ENCODE measurements at places on chromosomes 16 and 17.

DNA sequence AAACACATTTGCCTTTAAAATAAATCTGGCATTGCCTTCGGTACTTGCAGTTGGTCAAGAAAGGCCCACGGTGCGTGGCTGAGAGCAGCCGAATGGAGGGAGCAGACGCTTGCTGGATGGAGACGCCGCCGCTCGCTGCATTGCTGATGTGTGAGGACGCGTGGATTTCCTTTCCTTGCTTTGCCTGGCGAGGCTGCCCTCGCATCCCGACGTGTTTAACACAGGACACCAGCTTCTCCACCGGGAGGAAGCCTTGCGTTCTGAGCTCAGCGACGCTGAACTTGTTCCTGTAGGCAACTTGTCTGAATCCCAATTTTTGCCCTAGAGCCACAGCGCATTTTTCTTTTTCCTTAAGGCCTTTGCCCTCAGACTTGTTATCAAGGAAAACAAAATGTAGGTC lies 45.8 kb downstream of the COX4I1 start:
- DNase-seq: no peak

GRCh38 chr17:67359960-67360791 lies 6.2 kb downstream of the PSMD12 start:
- peak; percentile 59 for DNase-seq

DNA sequence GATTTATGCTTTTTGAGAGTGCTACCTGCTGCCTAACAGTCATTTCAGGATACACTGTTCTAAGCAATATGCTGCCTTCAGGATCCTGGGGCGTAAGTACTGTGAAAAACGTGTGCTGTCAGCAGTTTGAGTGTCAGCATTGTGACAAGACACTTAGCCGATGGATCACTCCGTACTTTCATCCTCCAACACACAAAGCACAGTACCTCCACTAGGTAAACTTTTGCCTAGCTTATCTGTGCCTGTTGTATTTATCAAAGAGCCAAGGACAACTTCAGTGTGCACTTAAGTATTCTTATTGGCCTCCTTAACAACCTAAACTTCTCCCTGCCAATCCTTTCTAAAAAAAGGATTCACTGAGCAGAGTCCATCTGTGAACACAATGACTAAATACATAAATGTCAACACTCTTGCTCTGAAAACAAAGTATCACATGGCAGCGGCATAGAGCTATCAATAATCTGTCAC lies 33.8 kb upstream of the PHLPP2 start:
- DNase-seq: no peak

DNA sequence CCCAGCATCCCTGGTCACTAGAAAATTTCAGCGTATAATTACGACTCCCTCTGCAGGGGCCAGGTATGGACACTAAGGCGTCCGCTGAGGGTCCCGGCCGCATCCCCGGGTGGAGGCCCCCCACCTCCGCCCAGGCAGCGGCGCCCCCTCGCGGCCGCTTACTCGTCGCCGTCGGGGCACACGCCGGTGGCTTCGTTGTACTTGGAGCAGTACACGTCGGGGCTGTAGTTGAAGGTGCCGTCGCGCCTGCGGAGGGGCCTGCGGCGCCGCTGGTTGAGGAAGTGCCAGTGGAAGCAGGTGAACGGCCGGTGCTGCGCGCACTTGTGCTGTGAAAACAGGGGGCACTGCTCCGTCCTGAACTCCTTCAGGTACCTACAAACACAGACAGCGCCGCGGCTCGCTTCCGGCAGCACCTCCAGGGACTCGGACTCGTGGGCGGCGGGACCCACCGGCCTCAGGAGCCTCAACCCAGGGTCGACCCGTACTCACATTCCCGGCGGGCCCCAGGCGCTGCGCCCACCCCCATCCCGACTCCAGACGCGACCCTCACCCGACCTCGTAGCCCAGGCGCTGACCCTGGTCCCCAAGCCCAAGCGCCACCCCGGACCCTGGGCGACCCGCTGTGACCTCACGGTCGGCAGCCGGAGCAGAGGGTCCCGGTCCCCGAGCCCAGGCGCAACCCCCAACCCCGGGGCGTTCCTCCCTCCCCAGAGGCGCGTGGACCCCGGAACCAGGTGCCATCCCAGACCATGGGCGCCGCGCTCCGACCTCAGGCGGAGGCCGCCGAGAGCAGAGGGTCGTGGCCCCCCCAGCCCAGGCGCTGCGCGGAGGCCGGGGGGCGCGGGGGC lies 596 bp downstream of the UNKL start:
- DNase-seq: peak; percentile 75

DNA sequence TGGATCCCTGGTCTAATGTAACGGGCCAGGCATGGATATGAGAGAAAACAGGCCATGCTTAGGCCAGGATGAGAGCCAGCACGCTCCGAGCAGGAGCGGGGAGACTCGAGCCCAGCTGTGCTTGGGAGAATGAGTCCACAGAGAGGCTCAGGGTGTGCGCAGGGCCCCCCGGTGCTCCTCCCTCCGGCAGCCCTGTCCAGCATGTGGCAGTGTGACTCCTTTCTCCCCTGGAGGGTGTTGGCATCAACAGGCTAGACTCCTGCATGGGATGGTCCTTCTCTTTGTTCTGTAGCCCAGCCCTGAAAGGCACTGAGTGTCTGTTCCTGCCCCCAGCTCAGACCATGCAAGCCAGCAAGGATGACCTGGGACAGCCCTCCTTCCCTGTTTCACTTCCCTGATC lies 23.4 kb downstream of the PGS1 start:
- DNase-seq: no peak

- DNase-seq: no peak
Measured at GRCh38 chr16:18983565-18984434, at the start of gene TMC7. TMC7 (plus strand) TSS chr16:18983934; CDS start chr16:18984064, 130 bp downstream.

GRCh38 chr17:68221786-68222185 lies 26.1 kb upstream of the AMZ2 start:
- DNase-seq: no peak

- DNase-seq: no peak
Measured at GRCh38 chr17:39963829-39964228, 1.0 kb downstream of the GSDMA start.

DNA sequence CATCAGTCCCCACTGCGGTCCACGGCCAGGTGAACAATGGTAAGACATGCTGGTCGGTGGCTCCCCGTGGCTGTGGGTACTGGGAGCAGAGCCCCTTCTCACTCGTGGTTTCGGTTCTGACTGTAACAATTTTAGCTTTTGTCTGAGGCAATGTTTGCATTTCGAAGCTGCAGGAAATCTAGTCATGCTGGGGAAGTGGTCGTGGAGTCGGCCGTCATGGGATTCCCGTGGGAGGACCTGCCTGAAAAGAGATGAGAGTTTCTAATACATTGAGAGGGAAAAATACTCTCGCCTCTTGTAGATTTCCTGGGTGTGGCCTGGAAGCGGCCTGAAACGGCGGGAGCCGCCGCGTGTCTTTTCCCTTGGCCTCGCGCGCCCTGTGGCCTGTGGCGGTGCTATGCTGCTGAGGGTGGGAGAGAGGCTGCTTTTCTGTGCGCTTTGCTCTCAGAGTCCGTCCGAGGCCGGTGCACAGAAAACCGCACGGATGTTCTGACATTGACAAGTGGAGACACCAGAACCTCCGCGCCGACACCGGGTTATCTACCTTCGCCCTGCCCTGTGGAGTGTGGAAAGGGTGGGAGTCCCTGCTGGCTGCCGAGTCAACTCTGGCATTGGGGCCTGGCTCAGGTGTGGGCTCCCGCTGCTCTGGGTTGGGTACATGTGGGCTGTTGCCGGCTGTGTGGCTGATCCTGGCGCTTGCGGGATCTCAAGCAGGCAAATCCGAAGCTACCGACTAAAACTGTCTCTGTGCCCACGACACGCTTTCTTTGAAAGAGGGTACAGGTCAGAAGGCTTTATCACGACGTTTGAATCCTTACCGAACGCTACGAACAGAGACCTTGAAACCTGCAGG lies 60.8 kb downstream of the WDR45B start:
- DNase-seq: no peak

DNA sequence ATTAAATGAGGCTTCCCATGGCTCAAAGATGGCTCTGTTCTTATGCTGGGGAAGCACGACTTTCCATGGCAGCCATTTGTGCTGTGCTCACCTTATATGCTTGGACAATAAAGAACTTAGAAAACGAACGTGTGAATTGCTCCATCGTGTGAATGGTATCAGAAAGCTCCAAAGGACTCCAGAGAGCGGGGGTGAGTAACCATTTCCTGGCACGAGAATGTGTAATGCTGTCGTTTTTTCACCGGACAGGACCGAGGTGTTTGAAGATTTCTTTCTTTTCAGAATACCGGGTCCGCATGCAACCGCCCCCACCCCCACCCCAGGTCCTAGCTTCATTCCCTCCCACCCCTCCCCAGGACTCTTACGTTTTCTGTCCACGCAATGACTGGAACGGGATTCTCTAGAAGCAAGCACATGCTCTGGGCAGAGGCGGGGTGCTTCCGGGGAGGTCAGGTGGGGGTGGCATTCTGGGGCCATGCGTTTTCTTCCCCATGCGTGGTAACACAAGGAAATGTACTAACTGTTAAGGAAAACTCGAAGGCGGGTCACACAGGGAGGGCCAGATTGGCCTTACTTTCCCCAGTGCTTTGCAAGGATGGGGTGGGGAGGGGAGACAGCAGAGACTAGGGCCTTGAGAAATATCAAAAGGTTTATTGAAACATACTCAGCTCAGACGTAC lies 26.2 kb downstream of the GPRC5B start:
- DNase-seq: no peak

DNA sequence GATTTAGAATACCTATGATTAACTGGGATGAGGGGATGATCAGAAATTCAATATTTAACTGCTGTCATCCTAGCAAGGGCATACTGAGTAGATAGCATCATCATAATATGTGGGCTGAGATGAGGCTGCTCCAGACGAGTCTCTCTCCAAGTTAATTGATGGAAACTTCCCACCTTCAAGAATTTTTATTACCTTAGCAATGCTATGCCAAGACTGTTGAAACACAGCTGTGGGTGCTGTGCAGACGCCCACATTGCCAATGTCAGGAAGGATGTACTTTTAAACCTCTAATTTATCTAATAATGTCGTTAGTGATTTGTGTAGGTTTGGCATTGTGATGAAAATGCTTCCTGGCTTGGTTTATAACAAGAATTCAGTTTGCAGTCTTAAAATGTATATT lies 170.4 kb downstream of the TRIM37 start:
- DNase-seq: no peak

- no peak for DNase-seq
Measured at GRCh38 chr17:57539529-57540301, 205.4 kb downstream of the CCDC182 start.

DNA sequence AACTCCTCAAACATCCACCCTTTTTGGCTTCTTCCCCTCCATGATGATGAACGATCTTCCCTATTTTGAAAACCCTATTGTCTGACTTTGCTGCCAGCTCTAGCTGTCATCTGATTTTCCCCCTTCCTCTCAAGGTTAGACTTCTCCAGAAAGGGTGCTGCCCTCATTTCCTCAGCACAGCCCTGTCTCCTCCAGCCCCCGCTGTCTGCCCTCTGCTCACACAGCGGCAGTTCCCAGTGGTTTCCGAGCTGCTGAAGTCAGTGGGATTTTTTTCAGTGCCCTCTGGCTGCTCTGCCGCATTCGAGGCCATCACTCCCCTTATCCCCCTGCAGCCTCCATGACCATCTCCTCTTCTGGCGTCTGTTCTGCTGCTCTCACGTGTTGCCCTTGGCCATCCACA lies 26.6 kb upstream of the C17orf107 start:
- DNase-seq: no peak

DNA sequence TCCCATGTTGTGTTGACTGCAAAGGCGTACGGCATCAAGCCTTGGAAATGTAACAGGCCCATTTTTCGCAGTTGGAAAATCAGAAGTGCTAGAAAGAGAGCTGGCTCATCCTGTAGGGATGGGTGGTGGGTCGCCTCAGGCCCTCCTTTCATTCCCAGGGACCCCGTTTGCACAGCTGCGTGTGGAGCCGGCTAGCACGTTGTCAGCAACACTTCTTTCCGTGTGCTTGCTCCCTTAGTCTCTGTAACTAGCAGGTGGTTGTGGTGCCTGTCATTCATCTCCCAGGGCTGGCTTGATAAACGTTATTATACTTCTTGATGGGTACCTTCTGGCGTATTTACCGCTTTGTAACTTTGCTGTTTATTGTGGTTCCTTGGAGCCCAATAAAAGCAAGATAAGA lies 239.0 kb upstream of the CACNG5 start:
- no peak for DNase-seq

- DNase-seq: no peak
Measured at GRCh38 chr17:74187761-74188160, 15.7 kb upstream of the RPL38 start.

DNA sequence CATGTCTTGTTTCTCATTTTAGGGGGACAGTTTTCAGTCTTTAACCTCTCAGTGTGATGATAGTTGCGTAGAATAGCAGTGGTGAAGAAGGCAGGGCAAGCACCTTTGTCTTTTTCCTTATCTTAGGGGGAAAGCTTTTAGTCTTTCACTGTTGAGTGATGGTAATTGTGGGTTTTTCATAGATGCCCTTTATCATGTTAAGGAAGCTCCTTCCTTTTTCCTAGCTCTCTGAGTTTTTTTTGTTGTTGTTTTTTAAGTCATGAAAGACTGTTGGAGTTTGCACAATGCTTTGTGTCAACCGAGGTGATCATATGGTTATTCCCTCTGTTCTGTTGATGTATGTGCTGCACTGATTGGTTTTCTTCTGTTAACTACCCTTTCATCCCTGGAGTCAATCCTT lies 15.7 kb downstream of the NOL11 start:
- no peak for DNase-seq

- DNase-seq: no peak
Measured at GRCh38 chr16:54862529-54862928, 68.1 kb upstream of the IRX5 start.

DNA sequence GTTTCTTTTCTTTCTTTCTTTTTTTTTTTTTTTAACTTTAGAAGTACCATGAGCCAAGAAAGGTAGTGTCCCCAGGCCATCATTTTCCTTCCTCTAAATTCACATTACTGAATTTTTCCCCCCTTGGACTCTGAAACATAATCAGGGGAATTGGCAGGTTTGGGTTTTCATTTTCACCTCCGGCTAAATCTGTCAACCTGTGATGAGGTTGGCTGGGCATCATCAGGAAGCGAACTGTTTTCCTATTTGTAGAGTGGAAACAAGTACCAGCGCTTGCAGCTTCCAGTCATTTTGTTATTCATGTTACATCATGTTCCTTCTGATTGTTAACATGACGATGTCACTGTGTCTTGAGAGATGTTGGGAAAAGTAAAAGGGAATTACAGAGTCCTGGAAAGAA lies 641.9 kb upstream of the RBFOX1 start:
- no peak for DNase-seq

GRCh38 chr17:51059781-51060180 lies 60.9 kb downstream of the SPAG9 start:
- no peak for DNase-seq

GRCh38 chr17:50168319-50168718 lies 2.5 kb downstream of the SGCA start:
- no peak for DNase-seq
